T-helper 9 cell (primary cell): ENCODE measurements at places on chromosomes 16 and 17.

GRCh38 chr16:3612510-3613466 is 1.4 kb upstream of the SLX4 start:
- DNase-seq: no peak

DNA sequence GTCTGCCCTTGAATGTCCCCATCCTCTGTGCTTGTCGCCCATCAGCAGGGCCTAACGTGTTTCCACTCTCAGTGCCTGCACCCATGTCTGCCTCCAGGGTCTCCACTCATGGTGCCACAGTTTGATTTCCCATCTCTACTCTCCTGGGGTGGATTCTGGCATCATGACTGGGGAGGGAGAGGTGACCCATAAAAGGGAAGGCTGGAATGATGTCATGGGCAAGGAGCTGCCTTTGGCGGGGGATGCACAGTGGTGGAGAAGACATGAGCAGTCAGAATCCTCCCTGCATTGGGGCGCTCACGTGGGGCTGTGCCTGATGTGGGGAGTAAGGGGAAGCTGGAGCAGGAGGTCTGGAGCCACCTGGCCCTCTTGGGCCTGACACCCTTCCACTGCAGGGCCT is 100.9 kb downstream of the USP22 start:
- no peak for DNase-seq

- no peak for DNase-seq
Observed at GRCh38 chr17:36885771-36886377, 51.4 kb upstream of the LHX1 start.

DNA sequence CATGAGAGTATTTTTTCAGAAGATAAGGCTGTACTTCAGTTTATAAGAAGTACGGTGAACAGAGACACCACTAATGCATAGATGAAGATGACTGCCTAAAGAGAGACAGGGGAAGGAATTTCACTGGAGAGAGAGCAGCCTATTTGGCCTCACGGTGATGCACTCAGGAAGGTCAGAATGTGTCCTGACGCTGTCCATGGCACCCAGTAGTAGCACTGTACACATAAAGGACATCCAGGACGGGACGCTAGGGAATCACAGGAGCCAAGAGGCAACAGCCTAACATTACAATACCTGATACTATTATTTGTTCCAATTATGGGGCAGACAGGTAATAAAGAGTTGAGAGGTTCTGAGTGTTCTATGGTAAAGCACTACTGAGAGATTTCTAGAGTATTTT is 24.9 kb upstream of the LRRC37A start:
- no peak for DNase-seq

DNA sequence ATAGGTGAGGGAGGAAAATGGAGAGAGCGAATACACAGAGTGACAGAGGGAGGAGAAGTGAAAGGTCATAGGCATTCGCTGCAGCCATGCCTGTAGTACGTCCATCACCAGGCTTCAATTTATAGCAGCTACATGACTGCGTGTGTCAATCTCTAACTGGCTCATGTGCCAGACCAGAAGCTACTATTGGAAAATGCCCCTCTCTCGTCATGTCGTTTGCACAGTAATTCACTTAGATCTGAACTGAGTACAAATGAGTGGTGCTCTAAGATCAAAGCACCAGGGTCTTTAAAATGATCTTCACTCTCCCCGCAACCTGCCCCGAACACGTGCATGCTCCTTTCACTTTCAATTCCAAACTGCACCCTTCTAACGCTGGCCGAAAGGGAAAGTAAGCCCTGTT is 51.3 kb downstream of the ADCY9 start:
- DNase-seq: no peak

GRCh38 chr17:494601-495265 is 142.1 kb upstream of the RPH3AL start:
- no peak for DNase-seq

DNA sequence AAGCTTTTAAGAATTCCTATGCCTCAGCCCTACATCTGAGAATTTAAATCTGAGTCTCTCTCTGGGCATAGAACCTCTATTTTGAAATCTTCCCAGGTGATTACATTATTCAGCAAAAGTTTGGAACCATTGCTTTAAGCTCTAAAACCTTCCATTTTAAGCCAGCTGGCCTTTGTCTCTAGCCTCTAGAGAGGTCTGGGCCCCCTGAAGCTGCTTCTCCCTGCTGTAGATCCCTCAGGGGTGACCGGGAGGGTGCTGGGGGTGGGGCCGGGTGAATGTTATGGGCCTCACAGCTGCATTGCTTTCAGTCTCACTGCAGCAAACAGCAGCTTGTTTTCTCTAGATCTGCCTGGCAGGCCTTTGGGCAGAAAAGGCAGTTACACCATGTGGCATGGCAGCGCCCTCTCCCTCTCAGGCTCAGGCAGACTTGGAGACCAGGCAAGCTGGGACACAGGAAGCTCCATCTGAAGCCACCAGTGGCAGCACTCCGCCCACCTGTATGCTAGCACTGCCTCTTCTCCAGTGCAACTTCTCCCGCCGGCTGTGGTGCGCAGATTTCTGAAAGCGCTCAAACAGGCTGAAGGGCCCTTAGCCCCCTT is 66.3 kb downstream of the MPRIP start:
- DNase-seq: no peak

GRCh38 chr16:27253526-27253930 is 15.0 kb downstream of the NSMCE1 start:
- DNase-seq: no peak

DNA sequence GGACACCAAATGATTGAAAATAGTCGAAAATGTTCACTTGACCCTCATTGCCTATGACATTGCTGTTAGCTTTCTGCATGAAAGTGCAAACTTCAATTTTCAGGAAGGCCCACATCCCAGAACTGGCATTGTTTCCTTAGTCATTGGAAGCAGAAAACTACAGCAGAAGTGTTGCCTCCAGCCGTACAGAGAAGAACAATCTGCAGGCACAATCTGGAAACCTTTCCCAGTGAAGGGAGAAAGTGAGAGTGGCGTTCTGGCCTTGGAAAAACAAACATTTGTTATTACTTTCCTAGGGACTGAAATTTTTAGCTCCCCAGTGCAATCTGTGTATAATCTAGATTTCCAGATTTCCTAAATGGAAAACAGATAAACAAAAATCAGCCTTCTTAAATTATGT is 529.5 kb upstream of the RBFOX1 start:
- DNase-seq: no peak

DNA sequence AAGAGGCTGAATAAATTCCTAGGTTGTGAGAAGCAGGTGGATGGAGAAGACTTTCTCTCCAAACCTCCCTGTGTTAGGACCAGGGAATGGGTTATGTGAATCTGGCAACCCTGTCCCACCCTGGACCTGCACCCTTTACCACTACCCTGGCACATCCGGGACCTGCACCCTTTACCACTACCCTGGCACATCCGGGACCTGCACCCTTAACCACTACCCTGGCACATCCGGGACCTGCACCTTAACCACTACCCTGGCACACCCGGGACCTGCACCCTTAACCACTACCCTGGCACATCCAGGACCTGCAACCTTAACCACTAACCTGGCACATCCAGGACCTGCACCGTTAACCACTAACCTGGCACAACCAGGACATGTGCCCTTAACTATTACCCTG is 207.0 kb upstream of the CACNG3 start:
- no peak for DNase-seq

GRCh38 chr16:13977177-13977576 is 57.2 kb downstream of the ERCC4 start:
- no peak for DNase-seq

- no peak for DNase-seq
Observed at GRCh38 chr17:32489320-32490100, 2.7 kb downstream of the CDK5R1 start.

GRCh38 chr17:68060336-68060735 is 24.8 kb downstream of the KPNA2 start:
- DNase-seq: no peak

DNA sequence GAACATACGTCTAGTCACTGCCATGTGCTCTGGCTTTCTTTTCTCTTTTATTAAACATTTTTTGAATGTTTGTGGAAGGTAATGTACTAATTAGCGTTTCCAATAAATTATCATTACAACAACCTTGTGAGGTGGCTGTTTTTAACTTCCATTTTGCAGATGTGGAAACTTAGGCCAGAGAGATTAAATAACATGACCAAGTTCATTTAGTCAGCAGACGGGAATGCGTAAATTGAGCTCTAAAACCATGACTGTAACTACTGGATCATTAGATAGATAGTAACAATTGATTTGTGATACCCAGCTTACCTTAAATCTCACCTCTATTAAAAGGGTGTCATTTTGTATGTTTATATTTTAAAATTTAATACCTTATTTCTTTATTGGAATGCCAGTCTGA is 49.4 kb downstream of the RABEP1 start:
- DNase-seq: no peak

GRCh38 chr17:39835038-39835786 is 28.9 kb downstream of the IKZF3 start:
- no peak for DNase-seq

GRCh38 chr17:18039535-18040260 is 490 bp downstream of the GID4 start:
- DNase-seq: no peak

DNA sequence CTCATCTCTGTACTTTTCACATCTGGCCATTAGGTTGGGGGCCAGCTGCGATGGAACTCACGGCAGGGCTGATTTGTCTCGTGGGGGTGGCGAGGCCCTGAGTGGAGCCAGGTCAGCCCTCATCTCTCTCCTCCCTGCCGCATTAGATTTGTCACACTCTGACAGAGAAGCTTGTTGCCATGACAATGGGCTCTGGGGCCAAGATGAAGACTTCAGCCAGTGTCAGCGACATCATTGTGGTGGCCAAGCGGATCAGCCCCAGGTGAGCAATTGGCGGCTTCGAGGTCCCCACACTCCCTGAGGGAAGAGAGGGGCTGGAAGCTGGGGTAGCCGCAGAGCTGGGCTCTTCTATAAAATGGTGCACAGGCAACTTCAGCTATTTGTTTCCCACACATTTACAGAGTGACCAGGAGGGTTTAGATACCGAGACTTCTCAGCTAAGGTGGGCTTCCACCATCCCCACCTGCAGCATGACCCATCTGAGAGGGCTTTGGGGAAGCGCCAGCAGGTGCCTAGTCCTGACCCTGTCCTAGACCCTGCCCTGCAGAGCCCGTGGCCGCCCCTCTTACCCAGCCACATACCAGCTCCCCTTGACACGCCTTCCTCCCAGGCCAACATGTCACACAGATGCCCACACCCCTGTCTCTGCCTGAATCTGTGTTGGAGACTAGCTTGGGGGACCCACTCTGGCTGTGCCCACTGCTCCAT is 8.4 kb downstream of the TMEM98 start:
- no peak for DNase-seq

DNA sequence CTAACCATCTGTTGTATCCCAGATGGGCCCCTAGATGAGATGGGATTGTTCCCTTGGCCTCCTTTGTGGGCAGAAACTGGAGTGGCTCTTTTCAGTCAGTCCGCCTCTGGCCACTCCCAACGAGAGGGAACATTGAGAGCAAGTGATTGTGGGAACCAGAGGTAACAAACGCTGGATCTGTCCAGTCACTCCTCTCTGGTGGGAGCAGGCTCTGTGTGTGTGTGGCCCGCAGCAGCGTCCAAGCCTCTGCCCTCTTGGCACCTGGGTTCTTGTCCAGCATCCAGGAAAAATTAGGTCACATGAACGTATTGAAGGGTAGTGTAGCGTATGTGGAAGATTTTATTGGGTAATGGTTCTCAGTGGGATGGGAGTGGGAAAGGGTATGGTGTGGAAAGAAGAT is 101.9 kb upstream of the COX10 start:
- no peak for DNase-seq

GRCh38 chr17:13074026-13074425 is 56.2 kb upstream of the ELAC2 start:
- DNase-seq: no peak

DNA sequence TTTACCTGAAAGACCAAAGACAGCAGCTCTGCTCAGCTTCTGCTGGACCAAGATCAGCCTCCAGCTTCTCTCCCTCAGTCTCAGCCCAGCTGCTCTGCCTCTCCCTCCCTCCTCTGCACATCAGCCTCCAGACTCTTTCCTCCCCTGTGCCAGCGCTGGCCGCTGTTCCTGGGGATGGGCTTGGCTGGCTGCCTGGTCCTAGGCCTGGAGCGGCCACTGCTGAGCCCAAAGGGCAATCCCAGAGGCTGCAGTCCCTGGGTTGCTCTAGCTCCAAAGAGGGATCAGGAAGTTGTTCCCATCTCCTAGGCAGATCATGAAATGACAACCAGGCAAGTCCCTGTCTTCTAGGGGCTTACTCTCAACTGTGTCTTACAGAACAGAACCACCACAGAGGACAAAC is 31.3 kb downstream of the DCUN1D3 start:
- no peak for DNase-seq

GRCh38 chr17:73352261-73352660 is 40.5 kb upstream of the CDC42EP4 start:
- no peak for DNase-seq

DNA sequence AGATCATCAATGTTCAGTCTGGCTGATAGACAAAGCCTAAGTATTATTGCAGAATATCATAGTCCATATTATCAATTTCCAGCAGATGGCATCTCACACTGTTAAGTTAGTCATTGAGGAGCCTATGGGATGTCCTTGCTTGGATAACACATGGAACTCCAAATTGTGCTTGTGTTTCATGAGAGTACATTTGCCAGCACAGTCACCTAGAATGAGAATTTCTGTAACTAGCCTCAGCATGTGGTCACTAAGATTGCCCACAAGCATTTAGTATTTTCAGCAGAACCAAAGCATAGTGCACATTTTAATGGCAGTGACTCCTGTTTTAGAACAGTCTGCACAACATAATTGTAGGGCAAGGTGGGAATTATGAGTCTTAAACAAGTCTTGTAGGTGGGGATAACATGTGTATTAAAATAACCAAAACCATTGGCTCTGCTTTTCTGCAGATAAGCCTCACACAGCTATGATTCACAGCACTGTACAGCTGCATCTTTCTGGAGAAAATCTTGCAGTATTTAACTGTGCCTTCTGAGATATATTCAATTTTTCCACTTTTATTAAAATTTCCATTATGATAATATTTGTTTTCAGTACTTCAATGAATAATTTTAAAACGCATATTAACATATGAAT is 882.8 kb upstream of the SOX9 start:
- DNase-seq: no peak

DNA sequence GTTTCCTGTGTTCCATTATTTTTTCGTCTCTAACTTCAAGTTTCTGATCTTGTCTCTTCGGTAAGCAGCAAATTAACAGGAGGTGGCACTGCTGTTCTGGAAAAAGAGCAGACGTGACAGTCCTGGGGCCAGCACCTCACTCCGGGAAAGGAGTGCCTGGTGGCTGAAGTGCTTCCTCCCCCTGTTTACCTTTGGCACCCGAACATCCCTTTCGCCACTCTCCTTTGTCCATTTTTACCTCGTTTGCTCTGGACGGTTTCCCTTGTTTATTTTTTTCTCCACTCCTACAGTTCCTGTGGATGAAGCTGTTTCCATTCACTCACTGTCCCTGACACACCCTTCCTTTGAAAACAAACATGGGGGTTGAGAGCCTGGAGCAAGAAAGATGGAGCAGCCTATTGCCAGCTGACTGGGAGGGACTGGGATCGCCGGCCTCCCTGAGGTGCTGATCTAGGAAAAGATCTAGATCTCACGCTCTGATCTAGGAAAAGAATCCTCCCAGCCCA is 12.6 kb downstream of the SAP30BP start:
- DNase-seq: no peak

- DNase-seq: no peak
Observed at GRCh38 chr17:2071455-2072281, 16.8 kb downstream of the HIC1 start.
